ENCODE measurements at places on chromosomes 3 and 15.

DNA sequence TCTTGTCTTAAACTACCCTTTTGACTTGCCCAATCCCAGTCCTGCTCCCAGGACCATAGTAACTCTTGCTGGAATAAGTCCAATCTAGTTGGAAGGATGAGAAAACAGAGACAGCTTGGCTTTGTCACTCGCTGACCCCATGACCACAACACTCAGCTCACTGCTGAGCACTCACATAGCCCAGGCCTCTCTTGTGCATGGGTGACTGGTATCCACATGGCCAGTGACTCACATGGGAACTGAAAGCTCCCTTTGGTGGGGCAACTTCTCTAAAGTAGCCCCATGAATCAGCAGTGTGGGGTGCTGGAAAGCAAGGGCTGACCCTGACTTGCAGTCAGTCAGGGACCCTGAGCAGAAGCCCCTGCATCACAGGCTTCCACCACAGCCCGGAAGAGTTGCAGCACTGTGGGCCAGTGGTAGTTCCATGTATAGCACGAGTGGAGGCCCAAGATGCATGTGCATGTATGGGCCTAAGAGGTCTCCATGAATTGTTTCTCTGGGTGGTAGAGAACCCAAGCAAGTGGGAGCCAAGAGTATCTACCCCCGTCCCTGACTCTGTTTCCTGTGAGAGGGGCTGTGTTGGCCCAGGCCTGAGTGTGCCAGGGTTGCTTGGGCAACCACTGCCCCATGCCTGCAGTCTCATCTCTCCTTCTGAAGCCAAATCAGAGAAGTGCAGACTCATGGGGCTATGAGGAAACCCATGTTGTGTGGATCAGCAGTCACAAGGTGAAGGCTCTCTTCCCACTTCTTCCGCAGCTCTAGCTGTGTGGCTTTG, 62.1 kb upstream of the XCR1 start:
- no peak for DNase-seq

DNA sequence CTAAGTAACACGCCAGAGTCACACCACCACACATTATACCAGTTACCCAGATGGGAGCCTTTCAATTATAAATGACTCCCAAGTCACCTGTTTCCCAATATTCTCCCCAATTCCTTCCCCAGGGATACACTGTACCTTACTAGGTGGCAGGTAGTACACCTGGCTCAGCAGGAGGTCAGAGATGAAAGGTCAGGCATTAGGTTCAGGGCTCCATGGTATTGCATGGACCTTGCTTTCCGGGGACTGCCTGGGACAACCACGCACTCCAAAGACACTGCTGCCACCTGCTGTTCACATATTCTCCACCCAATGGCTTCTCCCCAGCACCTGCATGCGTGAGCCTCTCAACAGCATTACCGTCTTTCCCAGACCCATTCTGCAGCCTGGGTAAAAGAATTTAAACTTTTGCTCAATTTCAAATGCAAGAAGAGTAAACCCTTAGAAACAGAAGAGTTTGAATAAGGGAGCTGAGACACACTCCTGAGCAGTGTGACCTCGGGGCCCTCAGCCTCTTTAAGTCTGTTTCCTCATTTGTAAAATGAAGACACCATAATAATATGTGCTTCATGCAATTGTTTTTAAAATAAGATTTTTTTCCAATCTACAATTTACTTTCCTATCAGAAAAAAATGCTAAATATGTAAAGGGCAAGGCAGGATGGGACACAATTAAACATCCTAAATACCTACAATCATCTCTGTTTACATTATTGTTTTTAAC, 28.0 kb upstream of the LACTB start:
- DNase-seq, result peak; percentile 57

DNA sequence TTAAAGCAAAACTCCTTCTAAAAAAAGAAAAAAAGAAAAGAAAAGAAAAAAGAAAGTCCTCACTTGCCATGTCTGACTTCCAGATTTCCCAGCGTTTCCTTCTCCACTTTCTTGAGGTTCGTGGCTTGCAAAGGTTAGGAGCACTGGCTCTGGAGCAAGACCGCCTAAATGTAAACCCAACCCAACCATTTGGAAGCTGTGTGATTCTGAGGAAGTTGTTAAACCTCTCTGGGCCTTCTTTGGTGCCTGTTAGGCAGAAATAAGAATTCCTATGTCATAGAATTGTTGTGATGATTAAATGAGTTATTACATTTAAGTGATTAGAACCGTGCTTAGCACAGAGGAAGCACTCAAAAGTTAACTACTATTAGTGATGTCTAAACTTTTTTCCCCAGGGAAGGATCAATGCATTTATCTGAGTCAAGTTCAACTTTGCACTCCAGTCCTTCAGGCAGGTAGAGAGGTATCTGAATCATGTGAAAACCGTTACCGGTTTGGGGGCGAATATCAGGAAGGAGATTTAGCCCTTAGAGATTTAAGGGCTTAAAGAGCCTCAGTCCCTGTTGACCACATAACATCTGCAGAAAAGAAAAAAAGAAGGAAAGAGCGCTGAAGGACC, 78.3 kb upstream of the HES1 start:
- DNase-seq, result no peak

DNA sequence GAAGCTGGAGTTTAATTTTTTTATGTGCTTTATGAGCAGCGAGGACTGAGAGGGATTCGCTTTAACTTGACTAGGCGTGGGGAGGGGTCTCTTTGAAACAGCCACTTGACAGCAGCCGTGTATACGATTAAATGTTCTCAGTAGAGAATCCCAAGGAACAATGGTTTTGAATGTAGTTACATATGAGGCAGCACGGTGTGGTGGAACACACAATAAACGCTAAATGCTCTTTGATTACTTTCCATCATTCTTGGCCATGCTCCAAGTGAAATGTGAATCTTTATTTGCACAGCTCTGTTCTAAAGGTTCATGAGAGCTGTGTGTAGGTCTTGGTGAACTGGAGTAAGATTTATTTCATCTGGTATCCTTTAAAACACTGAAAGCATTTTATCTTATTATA, 251.4 kb upstream of the TGFBR2 start:
- DNase-seq, result peak; percentile 33

GRCh38 chr15:80015156-80015555, 44.2 kb upstream of the BCL2A1 start:
- no peak for DNase-seq

Measured in CD8-positive, alpha-beta memory T cell (primary cell).